ENCODE measurements at places on chromosomes 4 and X. TPM values are rescaled to one million over a fixed set of nuclear protein-coding genes. Genes with fewer than 3 reads are reported as not detected.

Gene IQCM
- total RNA-seq = 0.11 TPM

Gene SMIM10L2A
- total RNA-seq = 0.52 TPM

Gene F11
- not detected for total RNA-seq

Gene DYNLT3
- total RNA-seq = 51.9 TPM

Gene LIMCH1
- 28.2 TPM for total RNA-seq

Gene SPIN4
- 6.2 TPM for total RNA-seq

Gene SPIN2B
- total RNA-seq = 6.8 TPM

Gene XPNPEP2
- 0.11 TPM for total RNA-seq

Gene SPRY1
- 0.39 TPM for total RNA-seq

Gene PABPC1L2B
- total RNA-seq = not detected

Gene MUC7
- not detected for total RNA-seq

Gene TREX2
- 1.3 TPM for total RNA-seq
